HEK293T (cell line): ENCODE measurements at places on chromosomes 5 and 9.

DNA sequence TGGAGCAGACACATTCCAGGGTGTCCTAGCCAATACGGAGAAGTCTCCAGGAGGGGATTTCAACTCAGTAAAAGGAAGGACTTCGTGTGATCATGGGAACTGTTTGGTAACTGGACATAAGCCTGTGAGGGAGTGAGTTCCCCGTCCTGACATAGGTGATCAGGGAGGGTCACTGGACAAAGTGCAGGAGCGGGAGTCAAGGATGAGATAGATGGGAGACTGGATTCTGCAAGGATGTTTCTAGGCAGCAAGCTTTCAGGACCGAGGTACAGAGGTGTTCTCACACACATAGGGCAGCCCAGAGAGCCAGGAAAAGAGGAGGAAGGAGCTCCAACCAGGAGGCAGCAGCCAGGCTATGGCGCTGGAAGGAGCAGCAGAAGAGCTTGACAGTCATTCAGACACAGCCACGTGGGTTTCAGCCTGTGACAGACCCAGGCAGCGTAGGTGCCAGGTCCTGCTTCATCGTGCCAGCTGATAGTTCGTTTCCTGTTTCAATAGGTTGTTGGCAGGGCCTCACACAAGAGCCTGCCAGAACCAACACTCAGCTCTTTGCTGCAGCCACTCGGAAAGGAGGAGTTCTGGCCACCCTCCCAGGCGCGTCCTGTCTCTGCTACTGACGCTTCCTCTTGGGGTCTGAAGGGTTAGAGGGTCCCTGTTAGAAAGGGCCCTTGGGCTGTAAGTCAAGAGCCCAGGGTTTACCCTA lies 84.1 kb downstream of the AMBP start:
- no peak for DNase-seq

- no peak for DNase-seq
Observed at GRCh38 chr9:137184881-137185660, 3.3 kb downstream of the ANAPC2 start.

GRCh38 chr9:117073071-117073470 lies 341.8 kb downstream of the ASTN2 start:
- DNase-seq = no peak

- no peak for DNase-seq
Observed at GRCh38 chr5:171668097-171668412, 117.6 kb upstream of the SMIM23 start.

GRCh38 chr5:80114860-80115259 lies 79.7 kb downstream of the THBS4 start:
- DNase-seq = no peak

DNA sequence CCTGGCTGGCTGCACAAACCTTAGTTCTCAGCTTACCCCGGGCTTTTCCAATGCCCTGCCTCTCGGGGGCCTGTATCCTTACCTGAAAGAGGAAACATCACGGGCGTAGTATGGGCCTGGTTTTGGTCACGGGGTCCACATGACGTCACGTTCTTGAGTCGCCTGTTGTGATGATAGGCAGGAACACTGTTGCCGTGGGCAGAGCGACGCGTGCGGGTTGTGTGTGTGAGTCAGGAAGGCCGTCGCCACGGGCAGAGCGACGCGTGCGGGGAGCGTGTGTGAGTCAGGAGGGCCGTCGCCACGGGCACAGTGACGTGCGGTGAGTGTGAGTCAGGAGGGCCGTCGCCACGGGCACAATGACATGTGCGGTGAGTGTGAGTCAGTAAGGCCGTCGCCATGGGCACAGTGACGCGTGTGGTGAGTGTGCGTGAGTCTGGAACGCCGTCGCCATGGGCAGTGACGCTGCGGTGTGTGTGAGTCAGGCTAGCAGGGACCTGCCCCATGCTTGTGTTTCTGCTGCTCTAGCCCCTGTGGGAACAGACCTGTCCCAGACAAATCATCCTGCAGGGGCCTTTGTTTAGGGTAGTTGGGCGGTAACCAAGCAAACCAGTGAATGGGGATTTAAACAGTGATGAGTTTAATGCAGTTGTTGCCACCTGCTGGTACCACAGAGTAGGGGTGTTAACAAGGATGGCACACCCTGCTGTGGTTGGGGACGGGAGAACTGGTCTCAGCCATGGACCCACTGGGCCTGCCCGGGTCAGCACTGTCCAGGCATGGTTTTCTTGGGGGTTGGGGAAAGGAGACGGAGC lies 19.8 kb downstream of the TRIP13 start:
- DNase-seq = no peak

DNA sequence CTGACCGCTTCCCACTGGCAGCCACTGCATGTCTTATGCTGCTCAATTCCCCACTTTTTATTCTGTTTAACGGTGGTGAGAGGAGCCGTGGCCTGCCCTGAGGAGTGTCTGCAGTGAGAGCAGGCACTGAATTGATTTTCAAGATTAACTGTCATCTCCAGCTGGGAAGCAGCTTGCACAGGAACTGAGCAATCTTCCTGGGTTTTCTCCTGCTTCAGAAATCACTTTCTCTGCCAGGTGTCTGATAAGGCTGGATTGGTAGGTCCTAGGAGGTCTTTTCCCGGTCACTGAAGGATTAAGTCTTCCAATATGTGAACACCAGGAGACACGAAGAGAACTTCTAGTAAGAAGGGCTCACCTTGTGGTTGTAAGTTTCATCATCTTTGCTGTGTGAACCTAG lies 181.1 kb upstream of the RAD23B start:
- DNase-seq = no peak

DNA sequence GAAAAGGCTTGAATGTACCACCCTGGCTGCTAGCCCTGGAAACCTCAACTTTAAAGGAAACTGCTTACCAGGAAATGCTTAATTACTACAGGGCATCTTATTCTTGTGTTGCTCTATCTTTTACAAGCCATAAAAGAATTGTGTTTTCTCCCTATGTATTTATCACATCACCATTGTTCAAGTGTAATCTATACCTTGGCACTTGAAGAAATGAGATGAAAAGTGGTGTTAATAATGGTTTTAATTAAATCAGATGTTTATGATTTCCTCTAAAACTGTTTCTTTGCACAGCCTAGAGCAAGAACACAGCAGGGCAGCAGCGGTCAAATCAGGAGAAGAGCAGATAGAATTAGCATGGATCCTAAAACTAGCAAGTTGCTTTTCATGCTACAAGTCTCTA lies 131.8 kb upstream of the RGMB start:
- DNase-seq = no peak

DNA sequence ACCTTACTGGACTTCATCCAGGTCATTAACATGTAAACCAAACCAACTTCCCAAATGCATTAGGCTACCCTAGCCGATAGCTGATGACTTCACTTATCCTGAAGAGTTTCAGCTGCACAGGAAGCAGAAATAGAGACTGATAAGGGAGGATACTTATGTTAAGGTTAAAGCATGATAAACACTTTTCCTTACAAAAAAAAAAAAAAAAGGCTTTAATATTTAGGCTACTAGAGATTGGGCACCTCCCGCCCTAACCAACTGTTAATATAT lies 1.6 kb upstream of the MEF2C start:
- DNase-seq = no peak

- DNase-seq = peak; percentile 48
Observed at GRCh38 chr9:126009047-126009446, 261.9 kb downstream of the PBX3 start.

- DNase-seq = no peak
Observed at GRCh38 chr9:133604214-133604613, 5.0 kb downstream of the FAM163B start.

- no peak for DNase-seq
Observed at GRCh38 chr9:135565141-135565628, 3.6 kb downstream of the PAEP start.

DNA sequence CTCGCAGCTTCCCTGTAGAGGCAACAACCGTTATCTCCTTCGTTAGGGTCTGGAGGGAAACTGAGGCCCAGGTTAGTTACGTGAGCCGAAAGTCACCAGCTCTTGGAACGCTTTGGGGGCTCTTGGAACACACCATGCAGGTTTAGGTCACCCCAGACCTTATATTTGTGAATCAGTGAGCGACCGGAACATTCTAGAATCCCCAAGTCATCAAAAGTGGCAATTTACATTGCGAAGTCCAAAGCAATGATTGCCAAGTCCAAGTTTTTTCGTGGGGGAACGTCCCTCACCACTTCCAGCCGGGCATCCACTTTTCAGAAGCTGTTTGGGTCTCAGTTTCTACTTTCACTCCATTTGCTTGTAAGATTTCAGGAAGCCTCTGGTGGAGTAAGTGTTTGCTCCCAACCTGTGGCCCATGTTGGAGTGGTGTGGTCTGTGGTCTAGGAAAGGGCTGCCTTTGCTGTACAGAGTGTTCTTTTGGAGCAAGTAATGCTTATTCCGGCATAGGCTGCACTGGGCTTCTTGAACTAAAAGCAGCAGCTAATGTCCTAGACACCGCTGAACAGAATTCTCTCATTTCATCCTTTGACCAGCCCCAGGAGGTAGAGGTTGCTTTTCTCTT lies 32.8 kb upstream of the SPRY4 start:
- no peak for DNase-seq

- no peak for DNase-seq
Observed at GRCh38 chr9:79604921-79605562, 33.3 kb downstream of the TLE4 start.

DNA sequence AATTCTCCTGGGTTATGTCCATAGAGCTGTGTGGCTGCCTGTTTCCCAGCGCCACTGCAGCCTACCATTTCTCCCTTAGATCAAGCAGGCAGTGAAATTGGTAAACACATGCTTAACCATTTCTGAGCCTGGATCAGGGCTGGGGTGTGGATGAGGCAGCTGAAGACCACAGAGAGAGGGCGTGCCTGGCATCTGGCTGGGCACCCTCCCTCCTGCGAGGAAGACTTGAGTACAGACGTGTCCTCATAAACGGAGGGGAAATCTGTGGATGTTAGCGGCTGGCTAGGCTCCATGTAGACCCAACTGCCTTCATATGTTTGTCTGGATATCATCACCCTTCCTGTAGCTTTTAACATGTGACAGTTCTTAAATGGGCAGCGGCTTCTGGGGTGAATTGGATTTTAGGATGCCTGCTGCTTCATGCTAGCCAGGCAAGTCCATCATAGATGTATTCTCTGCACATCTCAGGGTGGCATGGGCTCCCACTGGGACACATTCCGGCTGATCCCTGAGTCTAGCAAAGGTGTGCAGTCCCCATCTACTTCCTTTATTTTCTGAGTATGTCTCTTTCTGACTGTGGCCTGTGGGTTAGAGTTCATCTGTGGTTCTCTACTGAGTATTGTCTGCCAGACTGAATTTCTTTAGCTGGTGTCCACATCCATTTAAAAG lies 11.0 kb downstream of the RGS3 start:
- no peak for DNase-seq

GRCh38 chr5:170223906-170224305 lies 8.9 kb upstream of the C5orf58 start:
- DNase-seq = no peak

- DNase-seq = no peak
Observed at GRCh38 chr5:170312666-170313065, 15.1 kb upstream of the LCP2 start.
